ENCODE measurements at places on chromosomes 7 and 10. TPM values are rescaled to one million over a fixed set of nuclear protein-coding genes. Genes with fewer than 3 reads are reported as not detected.
A peak's percentile ranks its signal among the peaks of the same experiment; 100 is the strongest.

GRCh38 chr7:105353752-105354328 is 34.9 kb downstream of the SRPK2 start:
- no peaks in the 10 kb centered on the region for H3K36me3 ChIP-seq
- DNase-seq, result peak; percentile 61
- peaks cover 41% of the 10 kb centered on the region for H3K4me1 ChIP-seq
- H3K4me3 ChIP-seq, result peak overlapping the region; percentile 4

- no peak overlapping the region for H3K27ac ChIP-seq
- no peak for DNase-seq
- no peak overlapping the region for H3K4me3 ChIP-seq
- H3K27me3 ChIP-seq, result no peaks in the 10 kb centered on the region
These were observed 157.5 kb downstream of the PRKG1 start for GRCh38 chr10:51231754-51232153.

DNA sequence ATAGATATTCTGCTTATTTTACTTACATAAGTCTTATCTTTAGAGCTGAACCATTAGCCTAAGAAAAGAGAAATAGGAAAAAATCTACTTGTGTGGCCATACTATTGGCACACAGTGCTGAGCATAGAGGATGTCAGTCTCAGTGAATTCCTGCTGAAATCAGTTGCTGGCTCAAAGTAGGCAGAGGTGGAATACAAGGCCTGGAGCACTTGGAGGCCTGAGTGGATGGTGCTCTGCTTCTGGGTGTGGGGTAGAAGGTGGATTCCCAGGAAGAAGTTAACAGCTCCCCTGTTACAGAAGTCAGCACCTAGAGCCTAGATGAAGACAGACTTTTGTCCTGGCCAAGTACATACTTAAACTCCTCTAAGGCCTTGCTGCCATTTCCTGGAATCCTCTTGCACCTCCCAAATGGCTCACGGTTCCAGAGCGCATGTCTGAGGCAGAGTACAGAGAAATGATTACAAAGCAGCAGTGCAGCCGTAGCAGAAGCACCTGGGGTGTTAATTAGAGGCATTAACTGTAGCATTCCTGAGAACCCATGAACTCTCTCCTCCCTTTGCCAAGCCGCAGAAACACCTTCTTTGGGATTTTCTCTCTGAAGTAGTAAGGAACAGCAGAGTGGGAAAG is 18.0 kb upstream of the XPNPEP1 start:
- no peaks in the 10 kb centered on the region for H3K4me1 ChIP-seq
- no peak overlapping the region for H3K27ac ChIP-seq
- H3K36me3 ChIP-seq, result no peaks in the 10 kb centered on the region
- H3K4me3 ChIP-seq, result no peak overlapping the region
- H3K27me3 ChIP-seq, result peaks cover 8% of the 10 kb centered on the region
- no peak for DNase-seq

Gene ANKRD16
- total RNA-seq, result 10.8 TPM

DNA sequence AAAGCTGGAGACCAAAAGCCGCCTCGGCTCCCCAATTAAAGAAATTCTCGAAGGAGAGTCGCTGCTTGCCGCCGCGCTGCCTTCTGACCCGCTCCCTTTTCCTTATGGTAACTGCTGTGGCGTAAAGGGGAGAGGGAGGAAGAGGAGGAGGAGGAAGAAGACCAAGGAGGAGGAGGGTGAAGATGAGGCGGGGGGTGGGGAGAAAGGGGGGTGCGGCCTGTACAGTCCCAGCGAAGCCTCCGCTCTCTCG is 388 bp downstream of the CNOT4 start:
- DNase-seq, result no peak
- no peak overlapping the region for H3K4me3 ChIP-seq
- H3K27me3 ChIP-seq, result no peaks in the 10 kb centered on the region

DNA sequence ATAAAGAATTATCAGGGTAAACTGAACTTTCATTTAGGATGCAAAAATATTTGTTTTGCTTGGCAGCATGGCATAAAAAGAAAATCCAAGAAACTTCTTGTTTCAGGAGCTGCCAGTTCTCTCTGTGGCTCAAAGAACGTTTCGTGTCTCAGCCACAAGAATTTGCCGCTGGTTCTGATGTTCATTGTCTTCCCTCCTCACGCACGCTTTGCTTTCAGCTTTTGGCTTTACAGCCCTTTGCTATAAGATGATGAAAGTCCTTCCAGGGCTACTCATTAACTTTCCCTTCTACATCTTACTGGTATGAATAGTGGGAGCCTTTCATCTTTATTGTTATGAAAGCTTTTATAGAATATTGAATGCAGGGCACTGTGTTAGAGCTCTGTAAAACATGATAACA is 124.7 kb downstream of the BICC1 start:
- no peak overlapping the region for H3K27ac ChIP-seq
- no peaks in the 10 kb centered on the region for H3K27me3 ChIP-seq

Gene SRRM3
- total RNA-seq, result 0.09 TPM

Data from activated CD4-positive, alpha-beta T cell treated with anti-CD3 and anti-CD28 coated beads, Interleukin-2, amount 10 ng/mL, durations not matched to agents 24 days and 14 days (primary cell).